Activated naive CD4-positive, alpha-beta T cell treated with anti-CD3 and anti-CD28 coated beads for 36 hours (primary cell): ENCODE measurements at places on chromosomes 7 and 10. TPM values are rescaled to one million over a fixed set of nuclear protein-coding genes. Genes with fewer than 3 reads are reported as not detected.

- DNase-seq: no peak
- no peak overlapping the region for H3K27ac ChIP-seq
- no peak overlapping the region for H3K4me3 ChIP-seq
- H3K36me3 ChIP-seq: no peaks in the 10 kb centered on the region
- peaks cover 8% of the 10 kb centered on the region for H3K27me3 ChIP-seq
Measured at GRCh38 chr7:55306331-55306730, 58.8 kb upstream of the LANCL2 start.

- H3K4me1 ChIP-seq: no peaks in the 10 kb centered on the region
- no peak overlapping the region for H3K4me3 ChIP-seq
- H3K27me3 ChIP-seq: peaks cover 13% of the 10 kb centered on the region
- no peak overlapping the region for H3K27ac ChIP-seq
- no peak for DNase-seq
Measured at GRCh38 chr10:99280472-99280871, 44.8 kb upstream of the HPSE2 start.

GRCh38 chr7:106104721-106105260 is 7.3 kb downstream of the SYPL1 start:
- H3K27ac ChIP-seq: no peak overlapping the region
- peaks cover 70% of the 10 kb centered on the region for H3K4me1 ChIP-seq
- DNase-seq: no peak
- H3K27me3 ChIP-seq: no peaks in the 10 kb centered on the region
- H3K36me3 ChIP-seq: peaks cover 2% of the 10 kb centered on the region

LRRD1 gene
- not detected for total RNA-seq
